ENCODE measurements at places on chromosomes 13 and 19. TPM values are rescaled to one million over a fixed set of nuclear protein-coding genes. Genes with fewer than 3 reads are reported as not detected.

- DNase-seq: peak; percentile 30
Measured at GRCh38 chr19:36140304-36141038, 605 bp downstream of the CAPNS1 start.

The OVOL3 gene
- total RNA-seq: not detected

- no peak for DNase-seq
Measured at GRCh38 chr19:47071731-47072130, 23.3 kb upstream of the TMEM160 start.

The CADM4 gene
- total RNA-seq: 49.4 TPM

- no peak for DNase-seq
Measured at GRCh38 chr13:49954674-49955455, 18.7 kb upstream of the SPRYD7 start.

The CBY2 gene
- 3.4 TPM for total RNA-seq

- no peak for DNase-seq
Measured at GRCh38 chr19:7636317-7636690, 606 bp upstream of the STXBP2 start.

GRCh38 chr19:30078381-30078910, 136.4 kb downstream of the URI1 start:
- DNase-seq: no peak

The PDX1 gene
- total RNA-seq: not detected

- DNase-seq: no peak
Measured at GRCh38 chr19:9324584-9324962, 594 bp downstream of the ZNF559 start.

GRCh38 chr13:22126433-22127021, 455.7 kb downstream of the FGF9 start:
- DNase-seq: no peak

GRCh38 chr19:48591021-48591420, 15.5 kb upstream of the SPACA4 start:
- no peak for DNase-seq

DNA sequence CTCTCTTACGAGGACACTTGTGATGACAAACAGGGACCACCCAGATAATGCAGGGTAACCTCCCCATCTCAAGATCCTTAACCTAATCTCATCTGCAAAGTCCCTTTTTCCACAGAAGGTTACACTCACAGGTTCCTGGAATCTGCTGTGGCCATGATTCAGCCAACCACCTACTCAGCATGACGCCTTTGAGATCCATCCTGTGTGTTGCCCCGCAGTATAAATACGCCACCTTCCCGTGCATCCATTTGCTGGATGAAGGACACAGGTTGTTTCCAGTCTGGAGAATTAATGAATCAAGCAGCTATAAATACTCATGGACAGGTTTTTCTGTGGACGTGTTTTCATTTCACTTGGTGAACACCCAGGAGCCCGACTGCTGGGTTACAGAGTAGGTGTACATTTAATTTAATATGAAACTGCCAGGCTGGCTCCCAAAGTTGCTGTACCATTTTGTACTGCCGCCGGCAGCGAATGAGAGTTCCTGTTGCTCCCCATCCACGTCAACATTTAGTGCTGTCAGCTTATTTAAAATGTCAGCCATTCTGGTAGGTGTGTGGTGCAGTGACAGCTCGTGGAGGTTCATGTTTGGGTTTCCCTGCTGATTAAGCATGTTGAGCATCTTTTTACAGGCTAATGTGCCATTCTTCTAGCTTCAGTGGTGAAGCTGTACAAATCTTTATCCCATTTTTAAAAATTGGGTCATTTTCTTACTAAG, 40.2 kb downstream of the ELL start:
- DNase-seq: no peak

- DNase-seq: peak; percentile 73
Measured at GRCh38 chr13:49690133-49690994, 922 bp downstream of the EBPL start.

The ADPRHL1 gene
- total RNA-seq: 3.9 TPM

- DNase-seq: no peak
Measured at GRCh38 chr13:111183087-111183645, 68.1 kb downstream of the ARHGEF7 start.

- DNase-seq: no peak
Measured at GRCh38 chr13:56563663-56564062, 577.1 kb upstream of the PRR20A start.

DNA sequence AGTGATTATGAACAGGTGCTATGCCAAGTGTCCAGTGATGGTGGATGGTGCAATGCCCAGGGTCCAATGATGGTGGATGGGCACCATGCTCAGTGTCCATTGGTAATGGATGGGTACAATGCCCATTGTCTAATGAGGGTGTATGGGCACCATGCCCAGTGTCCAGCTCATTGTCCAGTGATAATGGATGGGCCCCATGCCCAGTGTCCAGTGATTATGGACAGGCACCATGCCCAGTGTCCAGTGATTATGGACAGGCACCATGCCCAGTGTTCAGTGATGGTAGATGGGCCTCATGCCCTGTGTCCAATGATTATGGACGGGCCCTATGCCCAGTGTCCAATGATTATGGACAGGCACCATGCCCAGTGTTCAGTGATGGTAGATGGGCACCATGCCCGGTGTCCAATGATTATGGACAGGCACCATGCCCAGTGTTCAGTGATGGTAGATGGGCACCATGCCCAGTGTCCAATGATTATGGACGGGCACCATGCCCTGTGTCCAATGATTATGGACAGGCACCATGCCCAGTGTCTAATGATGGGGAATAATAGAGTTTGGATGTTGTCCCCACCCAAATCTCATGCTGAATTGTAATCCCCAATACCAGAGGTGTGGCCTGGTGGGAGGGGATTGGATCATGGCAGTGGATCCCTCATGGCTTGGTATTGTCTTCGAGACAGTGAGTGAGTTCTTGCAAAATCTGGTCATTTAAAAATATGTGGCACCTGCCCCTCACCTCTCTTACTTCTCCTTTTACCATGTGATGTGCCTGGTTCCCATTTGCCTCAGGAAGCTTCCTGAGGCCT, 87.8 kb downstream of the ANKRD10 start:
- DNase-seq: no peak

- peak; percentile 72 for DNase-seq
Measured at GRCh38 chr19:45123440-45123850, 30.5 kb downstream of the PPP1R37 start.

GRCh38 chr13:64453831-64454230, 2776.3 kb downstream of the PCDH9 start:
- DNase-seq: no peak

DNA sequence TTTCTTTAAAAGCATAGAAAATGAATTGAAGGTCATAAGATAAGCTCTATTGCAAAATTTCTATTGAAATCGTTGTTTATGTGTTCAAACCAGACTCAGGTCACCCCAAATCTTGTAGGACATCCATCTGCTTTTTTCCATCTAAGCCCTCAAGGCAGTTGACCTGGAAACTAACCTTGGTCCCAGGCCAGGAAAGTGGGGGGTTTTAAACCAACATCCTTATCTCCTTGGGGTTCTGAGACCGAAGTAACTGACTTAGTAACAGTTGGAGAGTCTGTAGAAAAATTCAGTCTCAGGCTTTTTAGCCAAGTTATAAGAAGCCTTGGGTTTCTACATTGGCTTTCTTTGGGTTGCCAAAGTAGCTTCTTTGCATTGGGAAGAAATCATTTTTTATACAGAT, 23.4 kb downstream of the ZNF507 start:
- no peak for DNase-seq

- DNase-seq: no peak
Measured at GRCh38 chr19:2592824-2593223, 109.7 kb downstream of the GNG7 start.

The ZNF285 gene
- total RNA-seq: 2.3 TPM

GRCh38 chr19:18373407-18373891, 12.5 kb upstream of the GDF15 start:
- no peak for DNase-seq

Measured in prostate gland (tissue), 2 donors.